ENCODE measurements at places on chromosomes 6 and 20. TPM values are rescaled to one million over a fixed set of nuclear protein-coding genes. Genes with fewer than 3 reads are reported as not detected.

MICAL1 gene
- 26.3 TPM for total RNA-seq

DNA sequence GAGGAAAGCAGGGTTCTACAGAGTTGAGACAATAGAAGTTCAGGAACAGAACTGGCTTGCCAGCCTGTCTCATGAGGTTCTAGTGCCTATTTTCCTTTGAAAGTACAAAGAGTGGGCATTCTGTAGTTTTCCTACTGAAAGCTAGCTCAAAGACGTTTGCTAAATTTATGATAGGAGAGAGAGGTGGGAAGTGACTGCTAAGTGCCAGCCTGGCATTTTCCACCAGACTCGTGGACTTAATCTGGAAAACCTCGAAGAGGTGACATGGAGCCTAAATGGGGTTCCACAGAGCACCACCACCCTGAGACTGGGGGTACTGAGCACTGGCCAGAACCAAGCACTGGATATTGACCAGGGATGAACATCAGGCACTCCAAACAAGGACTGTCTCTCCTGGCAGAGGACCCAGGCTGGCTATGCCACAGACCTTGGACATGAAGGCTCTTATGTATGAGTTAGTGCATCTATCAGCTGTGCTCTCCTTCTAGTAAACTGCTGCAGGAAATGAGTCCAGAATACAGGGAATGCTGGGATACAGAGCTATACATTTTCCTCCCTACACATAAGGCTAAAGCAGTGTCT, 7.1 kb downstream of the PEX6 start:
- DNase-seq, result no peak

GRCh38 chr6:150004101-150004782, 21.1 kb downstream of the RAET1L start:
- DNase-seq, result no peak

- DNase-seq, result no peak
Measured at GRCh38 chr6:147057188-147057587, 147.0 kb upstream of the STXBP5 start.

- DNase-seq, result no peak
Measured at GRCh38 chr6:116783852-116784251, 18.3 kb upstream of the FAM162B start.

GRCh38 chr20:17848249-17849048, 120.1 kb downstream of the SNX5 start:
- DNase-seq, result no peak

GRCh38 chr20:57712851-57713504, 3.2 kb upstream of the PMEPA1 start:
- DNase-seq, result no peak

GRCh38 chr20:41478026-41478425, 111.4 kb upstream of the EMILIN3 start:
- no peak for DNase-seq

GRCh38 chr20:51752343-51752951, 15.7 kb downstream of the ATP9A start:
- no peak for DNase-seq

GRCh38 chr6:100186552-100186951, 192.5 kb upstream of the MCHR2 start:
- DNase-seq, result no peak

- no peak for DNase-seq
Measured at GRCh38 chr6:62298745-62299392, 12.8 kb upstream of the KHDRBS2 start.
